ENCODE measurements at places on chromosomes 12 and 14.

- no peak for DNase-seq
Observed at GRCh38 chr12:123062681-123063486, 82.4 kb downstream of the ARL6IP4 start.

- no peak for DNase-seq
Observed at GRCh38 chr12:42421844-42422779, 96.1 kb downstream of the PPHLN1 start.

DNA sequence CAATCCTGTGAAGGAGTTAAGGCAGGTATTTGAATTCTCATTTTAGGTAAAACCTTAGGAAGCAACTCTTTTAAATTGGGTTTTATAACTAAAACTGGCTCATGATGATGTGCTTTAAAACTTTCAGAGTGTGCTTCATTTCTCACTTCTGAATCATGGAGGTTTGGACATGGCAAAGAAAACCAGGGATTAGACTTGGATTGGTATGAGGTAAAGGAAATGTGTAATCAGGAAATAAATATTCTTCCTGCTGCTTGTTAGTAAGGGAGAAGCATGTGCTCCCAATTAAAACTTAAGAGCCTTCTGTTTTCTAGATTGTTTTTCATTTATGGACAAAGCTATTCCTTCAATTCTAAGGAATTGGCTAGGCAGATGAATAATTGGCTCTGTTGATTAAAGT lies 57.4 kb downstream of the FBXO33 start:
- DNase-seq, result no peak

DNA sequence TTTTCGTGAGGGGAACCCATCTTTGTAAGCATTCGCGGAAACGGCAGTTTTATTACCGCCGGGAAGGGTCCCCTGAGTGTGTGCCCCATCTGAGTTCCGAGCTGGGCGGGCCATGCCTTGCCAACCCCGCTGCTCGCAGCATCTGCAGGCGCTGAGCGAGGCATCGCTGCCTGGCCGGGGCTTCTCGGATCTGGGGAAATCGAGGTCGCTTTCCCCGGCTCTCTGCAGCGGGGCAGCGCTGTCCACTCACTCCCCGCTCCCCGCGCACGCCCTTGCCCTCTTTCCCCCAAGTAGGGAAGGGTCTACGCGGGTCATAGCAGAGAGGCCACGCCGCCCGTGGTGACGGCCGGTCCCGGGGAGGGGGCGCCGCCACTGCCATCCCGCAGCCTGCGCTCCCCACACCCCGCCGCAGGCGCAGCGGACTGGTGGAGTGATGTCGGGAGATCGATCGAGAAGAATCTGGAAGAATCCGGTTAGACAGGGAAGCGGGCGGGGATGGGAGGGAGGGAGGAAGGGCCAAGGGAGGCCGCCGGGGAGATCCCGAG lies 507 bp upstream of the FKBP4 start:
- DNase-seq, result no peak

DNA sequence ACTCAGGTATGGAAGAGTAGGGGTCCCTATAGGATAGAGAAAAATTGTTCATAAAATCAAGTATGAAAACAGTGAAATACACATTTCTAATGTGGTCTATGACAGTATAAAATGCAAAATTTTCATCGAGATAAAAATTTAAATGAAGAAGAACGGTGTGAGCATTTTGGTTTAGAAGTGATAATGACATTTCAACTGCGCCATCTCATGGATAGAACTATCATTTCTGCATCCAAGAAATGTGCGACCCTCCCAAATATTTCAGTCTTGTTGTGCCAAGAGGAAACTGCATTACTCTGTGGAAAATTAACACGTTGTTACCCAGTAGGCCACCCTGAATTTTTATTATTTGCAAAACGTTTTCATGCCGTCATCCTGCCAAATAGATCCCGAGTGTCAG lies 108.8 kb downstream of the CRACR2A start:
- no peak for DNase-seq

DNA sequence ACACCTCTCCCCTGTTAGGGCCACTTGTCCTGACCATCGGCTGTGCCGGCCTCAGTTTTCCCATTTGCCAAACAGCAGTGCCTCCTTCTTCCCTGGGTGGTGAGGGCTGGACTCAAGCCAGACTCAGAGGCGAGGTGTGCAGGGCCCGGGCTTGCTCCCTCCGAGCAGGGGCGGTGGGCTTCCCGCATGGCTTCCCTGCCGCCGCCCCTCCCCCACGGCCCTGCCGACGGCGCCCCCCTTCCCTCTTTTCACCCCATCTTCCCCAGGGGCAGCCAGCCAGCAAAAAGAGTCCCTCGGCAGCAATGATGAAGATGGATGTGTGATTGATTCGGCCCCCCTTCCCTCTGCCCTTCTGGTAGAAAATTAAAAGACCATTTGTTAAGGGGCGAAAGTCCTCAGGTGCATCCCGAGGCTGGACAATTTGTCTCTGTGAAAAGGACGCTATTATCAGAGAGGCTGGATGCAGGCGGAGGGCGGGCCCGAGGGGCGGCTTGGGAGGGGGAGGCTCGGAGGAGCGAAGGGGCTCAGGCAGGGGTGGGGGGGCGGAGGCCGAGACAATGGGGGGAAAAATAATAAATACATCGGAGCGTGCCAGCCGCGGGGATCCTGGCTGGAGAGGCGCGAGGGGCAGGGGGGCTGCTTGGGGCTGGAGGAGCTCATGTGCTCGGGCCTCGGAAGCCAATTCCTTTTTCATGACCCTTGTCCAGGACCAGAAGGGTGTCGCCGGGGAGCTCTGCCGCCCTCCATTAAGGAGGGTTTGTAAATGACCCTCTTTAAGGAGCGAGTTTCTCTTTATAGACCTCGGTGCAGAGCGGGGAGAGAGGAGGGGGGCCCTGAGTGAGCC lies 48.0 kb upstream of the LHX5 start:
- DNase-seq, result no peak

- no peak for DNase-seq
Observed at GRCh38 chr12:80491166-80491565, 47.1 kb downstream of the PTPRQ start.

DNA sequence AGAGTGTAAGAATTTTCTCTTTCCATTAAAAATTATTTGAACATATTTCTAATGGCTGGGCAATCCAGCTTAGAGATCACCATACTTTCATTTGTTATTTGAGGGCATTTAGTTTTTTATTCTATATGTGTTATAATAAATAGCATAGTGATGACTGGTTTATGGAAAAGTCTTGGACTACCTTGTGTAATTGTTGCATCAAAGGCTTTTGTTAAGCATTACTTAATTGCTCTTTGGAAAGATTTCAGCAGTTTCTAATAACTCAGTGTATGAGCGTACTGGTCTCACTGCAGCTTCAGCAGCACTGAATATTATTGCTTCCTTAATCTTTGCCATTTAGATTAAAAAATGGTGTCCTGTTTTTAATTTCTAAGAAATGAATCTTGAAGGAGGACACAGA lies 22.8 kb downstream of the TMEM19 start:
- DNase-seq, result no peak

- no peak for DNase-seq
Observed at GRCh38 chr12:92431146-92431545, 271.6 kb upstream of the PLEKHG7 start.

DNA sequence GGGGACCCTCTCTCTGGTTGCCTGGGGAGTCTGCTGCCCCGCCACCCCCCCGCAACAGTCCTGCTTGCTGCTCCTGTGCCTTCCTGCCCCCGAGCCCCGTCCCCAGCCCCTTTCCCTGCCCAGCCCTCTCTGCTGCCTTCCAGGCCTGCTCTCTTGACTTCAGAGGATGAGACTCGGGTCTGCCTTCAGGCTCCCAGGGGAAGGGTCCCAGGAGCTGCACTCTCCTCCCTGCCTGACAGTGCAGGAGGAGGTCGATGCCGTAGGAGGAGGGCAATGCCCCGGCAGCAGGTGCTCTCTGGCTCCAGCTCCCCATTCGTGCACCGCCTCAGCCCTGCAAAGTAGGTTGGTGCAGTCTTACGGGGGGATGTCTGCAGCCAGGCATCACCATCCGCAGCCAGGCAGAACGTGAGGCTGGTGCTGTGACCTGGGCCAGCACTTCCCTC lies 185.1 kb upstream of the C14orf180 start:
- no peak for DNase-seq

DNA sequence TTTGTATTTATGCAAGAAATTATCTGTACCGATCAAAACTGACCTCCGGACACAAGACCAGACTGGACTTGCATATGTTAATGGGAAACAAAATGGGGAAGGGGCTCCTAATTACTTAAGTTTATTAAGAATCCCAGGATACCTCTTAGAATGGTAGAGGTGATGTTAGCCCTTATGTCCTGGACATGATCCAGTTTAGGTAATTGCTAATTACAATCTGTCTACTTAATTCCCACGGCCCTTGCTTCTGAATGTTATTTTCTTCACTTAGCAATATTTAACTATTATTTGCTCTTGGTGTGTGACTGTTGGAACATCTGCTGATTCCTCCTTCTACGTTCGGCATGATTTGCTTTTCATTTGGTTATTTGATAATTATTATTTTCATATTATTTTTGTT lies 644.0 kb downstream of the DIO2 start:
- peak; percentile 26 for DNase-seq

Data from NCI-H524 (cell line).